Stimulated activated CD8-positive, alpha-beta memory T cell treated with anti-CD3 and anti-CD28 coated beads, Interleukin-7, amount 100 ng/mL, for 48 hours (primary cell): ENCODE measurements at places on chromosomes 1 and 21.

GRCh38 chr1:117094841-117095604 lies 26.5 kb downstream of the TRIM45 start:
- no peak for DNase-seq

GRCh38 chr1:33336580-33336979 lies 15.7 kb upstream of the A3GALT2 start:
- DNase-seq, result no peak

GRCh38 chr1:96464522-96464921 lies 257.1 kb upstream of the PTBP2 start:
- no peak for DNase-seq

- no peak for DNase-seq
These were observed 38.4 kb downstream of the FYB2 start for GRCh38 chr1:56780826-56781225.

DNA sequence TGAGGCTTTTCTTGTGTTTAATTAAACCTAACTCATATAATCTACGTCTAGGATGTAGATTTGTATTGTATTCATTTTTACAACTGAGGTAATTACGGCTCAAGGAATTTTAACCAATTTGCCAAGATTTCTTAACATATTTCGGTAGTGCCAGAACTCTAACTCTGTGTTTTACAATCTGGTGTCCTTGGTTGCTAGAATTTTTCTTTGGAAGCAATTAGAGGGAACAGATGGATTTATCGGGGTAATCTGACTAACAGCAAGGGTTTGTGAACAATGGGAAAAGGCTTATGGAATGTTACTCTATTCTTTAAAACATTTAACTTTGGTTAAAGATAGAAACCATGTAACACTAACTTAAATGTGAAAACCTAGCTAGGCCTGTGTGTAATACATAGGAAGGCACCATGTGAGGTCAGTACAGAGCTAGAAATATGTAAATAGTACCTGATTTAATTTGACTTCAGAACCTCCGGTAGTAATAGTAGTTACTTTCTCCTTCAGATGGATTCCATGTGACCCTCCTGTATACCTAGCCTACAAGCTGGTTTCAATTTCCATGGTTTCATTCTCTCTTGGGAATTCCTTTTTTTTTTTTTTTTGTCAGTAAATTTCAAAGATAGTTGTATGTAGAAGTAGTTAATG lies 1.2 kb downstream of the MTF2 start:
- DNase-seq, result no peak

- no peak for DNase-seq
These were observed 56.1 kb upstream of the CAMK1G start for GRCh38 chr1:209527372-209527771.

DNA sequence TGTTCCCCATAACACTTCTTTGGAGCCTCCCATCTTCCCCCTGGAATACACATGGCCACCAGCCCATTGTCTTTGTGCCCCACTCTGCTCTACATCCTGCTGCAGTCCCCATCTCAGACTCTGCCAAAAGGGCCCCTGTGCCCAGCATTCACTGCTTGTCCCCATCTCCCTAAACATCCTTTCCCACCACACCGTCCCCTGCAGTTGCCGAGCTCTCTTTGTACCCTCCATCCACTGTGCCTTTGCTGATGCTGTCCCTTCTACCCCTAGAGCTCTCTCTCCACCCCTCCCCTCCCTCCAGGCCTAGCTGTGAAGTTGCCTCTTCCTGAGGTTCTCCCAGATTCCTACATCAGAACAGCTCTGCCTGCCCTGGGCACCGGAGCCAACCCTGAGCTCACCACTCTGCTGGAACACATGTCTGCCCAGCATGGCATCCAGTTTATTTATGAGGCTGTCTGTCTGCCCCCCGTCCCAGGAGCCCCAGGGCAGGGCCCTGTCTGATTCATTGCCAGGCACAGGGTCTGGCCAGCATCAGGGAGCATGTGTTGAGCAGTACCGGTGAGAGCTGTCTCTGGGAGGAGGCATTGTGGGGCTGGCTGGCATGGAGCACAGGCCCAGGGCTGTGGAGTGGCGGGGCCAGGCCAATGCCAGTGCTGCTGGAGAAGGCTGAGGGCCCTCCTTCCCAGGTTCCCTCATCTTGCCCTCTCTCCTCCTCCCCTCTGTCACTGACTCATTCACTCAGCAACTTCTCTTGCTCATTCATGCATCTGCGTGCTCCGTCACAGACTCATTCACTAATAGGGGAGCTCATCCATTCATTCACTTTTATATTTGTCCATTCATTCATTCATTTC lies 28.8 kb downstream of the EDN2 start:
- no peak for DNase-seq

GRCh38 chr1:17009706-17010105 lies 2.0 kb downstream of the ATP13A2 start:
- DNase-seq, result no peak

DNA sequence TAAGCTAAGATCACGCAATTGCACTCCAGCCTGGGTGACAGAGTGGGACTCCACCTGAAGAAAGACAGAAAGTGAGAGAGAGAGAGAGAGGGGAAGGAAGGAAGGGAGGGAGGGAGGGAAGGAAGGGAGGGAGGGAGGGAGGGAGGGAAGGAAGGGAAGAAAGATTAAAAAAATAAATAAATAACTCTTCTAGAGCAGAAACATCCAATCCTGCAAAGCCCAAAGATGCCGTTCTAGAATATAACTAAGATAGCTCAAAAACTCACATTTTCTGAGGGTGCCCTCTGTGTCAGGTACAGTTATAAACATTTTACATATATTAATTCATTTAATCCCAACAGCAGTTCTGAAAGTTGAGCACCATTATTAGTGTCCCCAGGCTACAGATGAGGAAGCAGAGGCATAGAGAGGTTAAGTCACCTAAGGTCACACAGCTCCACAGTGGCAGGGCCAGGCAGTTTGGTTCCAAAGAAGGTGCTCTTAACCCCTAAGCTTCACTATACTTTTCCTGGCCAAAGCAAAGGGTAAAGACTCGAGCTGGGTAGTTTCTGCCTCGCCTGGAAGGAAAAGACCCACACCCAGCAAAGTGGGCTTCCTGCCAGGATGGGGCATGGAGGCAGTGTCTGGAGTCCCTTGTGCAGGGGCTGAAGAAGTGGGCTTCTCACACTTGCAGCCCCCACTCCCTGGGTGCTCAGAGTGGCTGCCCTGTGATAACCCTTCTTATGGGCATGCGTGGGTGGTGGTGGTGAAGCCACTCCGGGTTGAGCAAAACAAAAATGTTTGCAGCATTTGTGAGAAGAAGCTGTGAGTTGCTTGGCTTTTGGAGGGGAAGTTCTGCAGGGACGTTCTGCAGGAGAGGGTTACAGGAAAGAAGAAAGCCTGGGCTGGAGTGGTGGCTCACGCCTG lies 7.9 kb upstream of the PIK3CD start:
- DNase-seq, result no peak

DNA sequence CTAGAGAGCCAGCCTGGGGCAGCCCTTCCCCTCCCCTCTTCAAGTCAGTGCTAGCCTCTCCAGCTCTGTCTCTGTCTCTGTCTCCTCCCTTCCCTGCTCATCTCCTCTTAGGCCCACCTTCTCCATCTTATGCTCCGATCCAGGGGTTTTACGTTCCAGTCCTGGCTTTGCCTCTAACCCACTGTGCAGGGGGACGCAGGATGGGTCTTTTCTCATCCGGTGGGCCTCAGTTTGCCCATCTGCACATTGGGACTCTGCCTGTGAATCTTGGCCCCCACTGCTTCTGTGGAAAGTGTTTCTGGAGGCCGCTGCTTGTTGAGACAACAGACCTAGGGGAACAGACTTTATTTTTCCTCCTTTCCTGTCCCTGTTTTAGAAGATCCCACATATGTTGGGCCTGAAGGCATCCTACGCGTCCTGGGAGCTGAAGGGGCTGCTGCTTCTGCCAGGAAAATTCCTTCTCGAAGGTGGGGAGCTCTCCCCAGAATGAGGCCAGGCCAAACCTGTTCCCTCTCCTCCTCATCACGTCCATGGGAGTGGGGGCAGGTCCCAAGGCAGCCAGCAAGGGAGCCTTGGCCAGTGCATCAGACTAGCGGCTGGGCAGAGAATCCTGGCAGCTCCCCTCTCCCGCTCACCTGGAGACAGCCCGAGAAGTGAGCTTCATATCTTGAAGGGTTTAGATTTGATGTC lies 99.5 kb upstream of the CSF3R start:
- no peak for DNase-seq

DNA sequence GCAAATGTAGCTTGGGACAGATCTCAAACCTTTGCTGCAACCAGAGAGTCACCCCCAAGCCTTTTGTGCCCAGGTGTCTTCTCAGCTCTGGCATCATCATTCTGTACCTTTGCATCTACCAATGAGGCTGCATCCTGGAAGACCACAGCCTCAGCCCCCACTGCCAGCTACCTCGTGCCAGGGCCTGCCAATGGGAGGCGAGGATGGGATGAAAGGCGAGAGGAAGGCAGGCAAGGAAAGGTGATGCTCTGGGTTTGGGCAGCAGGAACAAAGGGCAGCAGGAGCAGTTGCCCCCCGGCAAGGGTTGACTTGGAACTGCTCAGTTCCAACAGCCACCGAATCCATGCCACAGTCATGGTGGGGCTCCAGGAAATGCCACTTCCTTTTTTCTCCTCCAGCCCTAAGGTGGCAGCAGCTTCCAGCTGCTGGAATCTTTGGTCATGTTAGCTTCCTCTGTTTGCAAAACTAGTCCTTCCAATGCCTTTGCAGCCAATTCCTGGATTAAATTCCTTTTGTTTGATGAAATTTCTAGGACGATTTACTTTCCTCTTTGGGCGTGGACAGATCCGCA lies 651.6 kb downstream of the NPHP4 start:
- DNase-seq, result no peak
